A549 (cell line): ENCODE measurements at places on chromosomes 13 and 19.
A peak's percentile ranks its signal among the peaks of the same experiment; 100 is the strongest.

DNA sequence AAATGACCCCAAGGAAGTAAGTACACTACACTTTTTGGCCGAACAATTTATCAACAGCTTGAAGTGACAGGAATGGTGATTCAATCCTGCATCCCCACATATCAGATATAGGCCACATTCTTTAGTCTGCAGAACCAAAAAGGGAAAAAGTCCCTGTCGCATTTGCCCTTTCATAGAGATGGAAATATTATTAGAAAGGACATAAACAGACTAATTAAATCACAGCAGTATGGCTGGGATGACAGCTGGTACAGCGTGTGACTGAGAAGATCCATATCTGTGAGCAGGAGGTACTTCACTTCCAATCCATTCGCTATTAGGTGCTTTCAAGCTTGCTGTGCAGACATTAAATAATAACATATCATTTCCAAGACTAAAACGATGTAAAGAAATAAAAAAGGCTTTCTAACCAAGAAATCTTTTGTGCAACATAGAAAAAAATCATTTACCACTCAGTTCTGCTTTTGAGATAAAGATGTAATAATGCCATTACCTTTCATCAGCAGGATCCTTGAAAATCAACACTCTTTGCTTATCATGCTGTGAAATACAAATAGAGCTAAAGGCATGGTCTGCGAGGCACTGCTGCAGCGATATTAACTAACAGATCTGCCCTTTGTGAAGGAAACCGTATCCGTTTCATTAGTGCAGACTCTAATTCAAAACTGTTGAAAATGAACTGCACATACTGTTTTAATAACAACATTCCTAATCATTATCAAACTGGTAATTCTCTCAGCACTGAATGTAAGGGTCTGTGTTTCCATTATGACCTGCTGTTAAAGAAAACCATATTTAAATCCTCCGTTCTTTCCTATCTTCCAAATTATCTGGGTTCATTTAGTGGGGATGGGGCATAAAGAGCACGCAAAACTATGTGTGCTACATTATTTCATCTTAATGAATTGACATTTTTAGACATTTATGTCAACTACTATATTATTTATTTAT lies 245.6 kb downstream of the DACH1 start:
- no peak for DNase-seq

DNA sequence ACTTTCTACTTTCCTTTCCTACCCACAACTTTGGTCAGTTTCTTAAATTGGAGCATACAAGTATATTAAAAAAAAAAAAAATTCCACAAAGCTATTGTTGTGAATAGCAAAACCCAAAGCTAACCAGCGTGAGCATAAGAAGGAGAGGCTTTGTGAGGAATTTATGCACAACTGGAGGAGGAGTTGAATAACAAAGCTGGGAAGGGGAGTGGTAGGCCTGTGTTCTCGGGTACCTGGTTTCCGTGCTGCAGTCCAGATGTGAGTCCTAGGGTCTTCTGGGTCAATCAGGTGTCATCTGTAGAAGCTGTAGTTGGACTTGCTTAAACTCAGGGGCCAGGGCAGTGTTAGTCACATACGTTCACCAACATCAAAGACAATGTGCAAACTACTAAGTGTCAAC lies 422.5 kb upstream of the SGCG start:
- DNase-seq = no peak

DNA sequence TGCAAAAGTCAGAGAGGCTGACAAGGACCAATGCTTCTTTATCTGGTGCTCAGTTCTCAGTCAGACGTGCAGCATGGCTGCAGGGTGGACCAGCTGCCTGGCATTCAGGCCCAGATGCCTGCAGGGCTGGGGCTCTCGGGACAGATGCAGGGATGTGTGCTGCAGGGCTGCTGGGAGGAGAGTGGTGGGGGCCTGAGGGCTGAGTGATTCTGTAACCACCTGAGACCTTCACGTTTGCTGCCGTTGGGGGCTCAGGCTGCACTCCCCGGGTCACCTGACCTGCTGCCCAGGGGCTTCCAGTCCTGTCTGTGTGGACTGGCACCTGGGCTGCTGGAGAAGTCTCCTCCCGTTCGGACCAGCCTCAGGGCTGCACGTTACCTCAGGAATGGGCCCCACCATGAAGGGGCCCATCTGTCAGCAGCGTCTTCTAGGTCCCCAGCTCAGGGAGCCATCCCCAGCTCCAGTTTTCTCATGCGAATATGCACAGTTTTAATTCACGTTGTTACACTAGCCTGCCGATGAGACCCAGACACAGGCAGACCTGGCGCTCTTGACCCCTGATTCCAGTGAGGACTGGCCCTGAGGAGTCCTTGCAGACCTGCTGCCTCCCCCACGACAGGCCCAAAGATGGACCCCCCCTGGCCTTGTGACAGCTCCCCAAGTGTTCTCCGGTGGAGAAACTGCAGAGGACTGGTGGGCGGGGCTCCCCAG lies 16.9 kb downstream of the KCTD15 start:
- DNase-seq = no peak

DNA sequence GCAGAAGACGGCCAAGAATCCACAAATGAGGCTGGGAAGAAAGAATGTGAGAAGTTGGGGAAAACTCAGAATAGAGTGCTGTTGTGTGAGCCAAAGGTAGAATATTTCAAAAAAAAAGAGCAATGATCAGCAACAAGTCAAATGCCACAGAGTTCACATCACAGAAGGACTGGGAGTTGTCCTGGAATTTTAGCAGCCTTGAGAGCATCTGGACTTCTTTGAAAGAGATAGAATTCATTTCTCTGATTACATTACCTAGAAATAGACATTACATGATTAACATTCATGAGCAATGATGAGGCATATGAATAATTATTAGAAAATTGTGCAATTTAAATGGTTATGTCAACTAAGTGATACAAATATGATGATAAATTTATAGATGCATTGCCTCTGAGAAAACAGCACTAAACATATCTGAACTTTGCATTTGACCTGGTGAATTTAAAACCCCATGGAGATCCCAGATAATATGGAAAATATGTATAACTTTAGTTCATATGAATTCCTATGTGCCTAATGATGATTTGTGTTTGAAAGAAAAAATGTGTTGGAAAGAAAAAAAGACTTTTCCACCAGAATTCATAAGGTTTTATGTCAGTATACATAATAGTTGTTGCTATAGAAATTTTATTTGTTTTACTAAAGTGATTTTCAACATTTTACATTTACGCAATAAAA lies 186.2 kb downstream of the POSTN start:
- DNase-seq = no peak

DNA sequence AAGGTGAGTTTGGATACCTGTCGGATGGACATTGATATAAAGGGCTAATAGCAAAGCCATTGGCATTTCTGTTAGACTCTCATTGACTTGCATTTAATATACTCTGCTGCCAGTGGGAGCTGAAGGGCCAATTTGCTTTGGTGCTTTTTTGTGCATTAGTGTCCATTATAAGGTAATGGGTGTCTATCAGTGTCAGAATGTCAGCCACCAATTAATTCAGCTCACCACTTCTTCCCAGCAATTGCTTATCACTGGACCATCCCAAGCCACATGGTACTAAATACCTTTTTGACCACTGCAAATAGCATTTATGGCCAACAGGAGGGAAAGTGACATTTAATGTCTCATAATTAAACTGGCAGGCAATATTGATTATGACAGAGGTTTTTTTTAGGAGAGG lies 317.8 kb downstream of the TEX29 start:
- DNase-seq = no peak

DNA sequence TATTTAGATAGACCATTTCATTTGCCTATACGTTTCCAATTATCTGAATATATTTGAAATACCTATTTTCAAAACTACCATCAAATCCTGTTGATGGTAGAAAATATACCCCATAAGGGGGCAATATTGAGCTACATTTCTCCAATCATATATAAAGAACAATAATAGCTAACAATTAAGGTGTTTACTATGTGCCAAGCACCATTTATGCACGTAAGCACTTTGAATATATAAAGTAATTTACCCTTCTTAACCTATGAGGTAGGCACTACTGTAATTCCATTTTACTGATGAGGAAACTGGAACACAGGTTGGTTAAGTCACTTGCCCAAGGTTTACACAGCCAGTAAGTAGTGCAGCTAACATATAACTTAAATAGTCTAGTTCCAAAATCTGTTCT lies 79.2 kb downstream of the UBL3 start:
- DNase-seq = peak; percentile 36

DNA sequence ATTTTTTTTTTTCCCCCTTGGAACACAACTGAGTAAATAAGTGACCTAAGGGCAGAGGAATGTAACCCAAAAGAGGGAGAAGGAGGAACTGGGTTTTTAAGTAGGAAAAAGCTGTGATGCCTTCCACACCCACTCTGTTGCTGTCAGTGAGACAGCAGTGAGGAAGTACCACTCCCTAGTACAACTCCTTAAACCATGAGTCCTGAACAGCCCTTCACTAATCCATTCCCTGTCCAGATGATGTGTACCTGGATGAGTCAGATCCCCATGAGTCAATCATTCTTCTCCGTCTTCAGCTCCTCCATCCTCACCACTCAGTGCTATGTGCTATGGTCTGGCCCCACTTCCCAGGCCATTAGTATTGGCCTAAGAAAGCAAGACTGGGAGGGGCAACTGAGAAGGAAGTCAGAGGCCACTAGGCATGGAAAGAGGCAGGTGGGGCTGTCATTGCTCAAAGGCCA lies 12.9 kb upstream of the CXCL17 start:
- DNase-seq = peak; percentile 83

DNA sequence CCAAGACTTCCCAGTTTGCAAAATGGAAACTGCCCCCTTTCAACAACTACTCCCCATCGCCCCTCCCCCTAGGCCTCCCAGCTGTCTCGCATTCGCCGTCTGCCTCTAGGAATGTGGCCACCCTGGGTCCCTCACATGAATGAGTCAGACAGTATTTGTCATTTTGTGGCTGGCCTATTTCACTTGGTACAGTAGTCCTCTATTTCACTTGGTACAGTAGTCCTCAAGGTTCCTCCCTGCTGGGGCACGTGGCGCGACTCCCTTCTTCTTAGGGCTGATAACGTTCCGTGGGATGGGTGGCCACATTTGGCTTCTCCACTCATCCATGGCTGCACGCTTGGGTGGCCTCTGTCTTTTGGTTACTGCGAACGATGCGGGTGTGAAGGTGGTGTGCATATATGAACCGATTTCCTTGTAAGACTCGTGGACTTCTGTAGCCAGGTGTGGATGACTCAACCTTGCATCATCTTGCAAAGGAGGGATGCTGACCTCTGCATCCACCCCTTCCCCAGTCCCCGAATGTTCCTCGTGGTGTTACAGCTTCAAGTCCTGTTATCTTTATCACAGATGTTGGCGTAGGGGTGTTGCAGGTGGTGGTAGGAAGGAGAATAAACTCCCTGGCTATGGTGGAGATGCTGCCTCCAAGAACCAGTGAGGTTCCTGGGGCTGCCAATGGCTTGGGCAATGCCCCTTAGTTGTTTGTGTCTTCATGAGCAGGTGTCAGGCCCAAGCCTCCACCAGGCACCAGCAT lies 112.1 kb upstream of the SOX1 start:
- no peak for DNase-seq

- DNase-seq = no peak
These were observed 59.7 kb upstream of the TNFRSF19 start for GRCh38 chr13:23510544-23510916.

- no peak for DNase-seq
These were observed 839 bp downstream of the COG6 start for GRCh38 chr13:39656325-39656677.

GRCh38 chr19:45693106-45693788 lies 781 bp downstream of the QPCTL start:
- peak; percentile 81 for DNase-seq

- DNase-seq = no peak
These were observed 44.3 kb downstream of the NDFIP2 start for GRCh38 chr13:79525064-79525857.

- no peak for DNase-seq
These were observed 5.0 kb upstream of the MICU2 start for GRCh38 chr13:21608961-21609360.

- DNase-seq = peak; percentile 79
These were observed 51.1 kb upstream of the ZNRF4 start for GRCh38 chr19:5403968-5404640.

- no peak for DNase-seq
These were observed 421 bp downstream of the TNPO2 start for GRCh38 chr19:12723381-12723640.

GRCh38 chr19:55246462-55247451 lies 12.1 kb downstream of the PPP6R1 start:
- no peak for DNase-seq

DNA sequence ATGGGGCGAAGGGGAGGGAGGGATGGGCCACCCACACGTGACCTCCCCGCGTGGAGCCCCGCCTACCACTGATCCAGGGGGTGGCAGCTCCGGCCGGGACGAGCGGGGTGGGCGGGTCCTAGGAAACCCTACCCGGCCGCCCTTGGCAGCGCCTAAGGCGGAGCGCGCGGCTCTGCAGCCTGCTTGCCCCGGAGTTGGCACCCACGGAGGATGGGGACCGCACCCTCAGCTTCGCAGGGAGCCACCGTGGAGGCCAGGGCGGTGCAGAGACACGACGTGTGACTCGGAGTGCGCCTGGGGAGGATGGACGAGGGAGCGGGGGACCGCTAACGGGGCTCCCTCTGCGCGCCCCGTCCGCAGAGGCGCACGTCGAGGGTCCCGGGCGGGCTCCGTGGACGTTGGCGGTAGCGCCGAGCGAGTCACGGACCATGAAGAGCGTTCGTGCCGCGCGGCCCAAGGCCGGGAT lies at the start of gene RGS9BP:
RGS9BP (plus strand) TSS at position 129 of the 466 bp plus-strand sequence. CDS start 416 bp downstream, outside the sequence.
- DNase-seq = peak; percentile 88

GRCh38 chr13:24911133-24911908 lies 147.4 kb downstream of the RNF17 start:
- peak; percentile 4 for DNase-seq

GRCh38 chr13:69331245-69331644 lies 776.4 kb upstream of the ATXN8OS start:
- DNase-seq = no peak

GRCh38 chr13:44079413-44080205 lies 199.9 kb downstream of the LACC1 start:
- DNase-seq = no peak

- DNase-seq = no peak
These were observed 43.9 kb downstream of the RAP2A start for GRCh38 chr13:97477844-97478243.

- peak; percentile 64 for DNase-seq
These were observed 50.6 kb upstream of the UQCRFS1 start for GRCh38 chr19:29263305-29264135.

DNA sequence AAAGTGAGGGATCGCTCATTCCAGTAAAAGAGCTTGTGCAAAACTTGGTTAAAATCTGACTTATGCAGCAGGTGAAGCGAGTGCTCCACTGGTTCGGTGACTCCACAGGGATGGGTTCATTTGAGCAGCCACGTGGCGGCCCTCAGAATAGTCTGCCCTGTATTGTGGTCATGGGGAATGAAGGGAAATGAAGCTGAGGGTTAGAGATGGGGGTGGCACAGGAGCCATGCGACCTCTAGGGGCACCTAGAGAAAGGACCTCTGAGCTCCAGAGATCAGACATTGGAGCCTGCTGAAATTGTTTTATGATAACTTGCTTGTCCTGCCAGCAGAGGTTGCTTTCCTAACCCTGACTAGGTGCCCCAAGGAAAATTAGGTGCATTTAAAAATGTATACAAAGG lies 26.6 kb downstream of the CBY2 start:
- DNase-seq = peak; percentile 42

DNA sequence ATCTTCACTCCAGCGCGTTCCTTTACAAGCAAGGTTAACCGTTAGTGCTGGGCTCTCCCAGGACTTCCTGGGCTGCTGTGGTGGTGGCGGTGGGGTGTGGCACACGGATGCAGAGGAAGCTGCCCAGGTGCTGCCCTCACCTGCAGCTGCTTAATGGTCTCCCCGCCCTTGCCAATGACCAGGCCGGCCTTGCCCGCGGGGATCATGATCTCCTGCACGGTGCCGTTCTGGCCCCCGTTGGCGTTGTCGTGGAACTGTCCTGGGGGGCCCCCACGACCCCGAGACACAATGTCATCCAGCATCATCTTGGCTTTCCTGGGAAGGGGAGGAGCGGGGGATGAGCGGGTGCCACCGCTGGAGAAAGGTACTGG lies 6.1 kb downstream of the KHSRP start:
- no peak for DNase-seq
